ENCODE measurements at places on chromosomes 1 and 21.

- DNase-seq, result no peak
Observed at GRCh38 chr1:187266051-187266450, 437.3 kb downstream of the PLA2G4A start.

GRCh38 chr1:223835754-223836153, 10.0 kb downstream of the TP53BP2 start:
- DNase-seq, result no peak

DNA sequence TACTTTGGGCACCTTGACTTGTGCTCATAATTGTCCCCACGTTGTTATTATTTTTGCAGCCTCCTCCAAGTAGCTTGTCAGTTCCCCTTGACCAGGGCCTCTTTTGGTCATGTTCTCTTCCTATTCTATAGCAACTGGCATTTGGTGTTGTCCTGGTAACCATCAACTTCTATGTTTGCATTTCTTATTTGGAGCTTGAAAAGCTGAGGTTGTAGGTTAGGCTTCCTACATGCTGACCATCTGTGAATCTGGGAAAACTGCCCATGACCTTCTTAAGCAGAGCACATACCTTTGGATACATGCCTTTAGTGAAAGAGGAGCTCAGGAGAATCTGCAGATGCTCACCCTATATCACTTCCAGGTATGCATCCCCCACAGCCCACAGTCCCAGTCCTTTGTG, 160.8 kb downstream of the HHAT start:
- no peak for DNase-seq

DNA sequence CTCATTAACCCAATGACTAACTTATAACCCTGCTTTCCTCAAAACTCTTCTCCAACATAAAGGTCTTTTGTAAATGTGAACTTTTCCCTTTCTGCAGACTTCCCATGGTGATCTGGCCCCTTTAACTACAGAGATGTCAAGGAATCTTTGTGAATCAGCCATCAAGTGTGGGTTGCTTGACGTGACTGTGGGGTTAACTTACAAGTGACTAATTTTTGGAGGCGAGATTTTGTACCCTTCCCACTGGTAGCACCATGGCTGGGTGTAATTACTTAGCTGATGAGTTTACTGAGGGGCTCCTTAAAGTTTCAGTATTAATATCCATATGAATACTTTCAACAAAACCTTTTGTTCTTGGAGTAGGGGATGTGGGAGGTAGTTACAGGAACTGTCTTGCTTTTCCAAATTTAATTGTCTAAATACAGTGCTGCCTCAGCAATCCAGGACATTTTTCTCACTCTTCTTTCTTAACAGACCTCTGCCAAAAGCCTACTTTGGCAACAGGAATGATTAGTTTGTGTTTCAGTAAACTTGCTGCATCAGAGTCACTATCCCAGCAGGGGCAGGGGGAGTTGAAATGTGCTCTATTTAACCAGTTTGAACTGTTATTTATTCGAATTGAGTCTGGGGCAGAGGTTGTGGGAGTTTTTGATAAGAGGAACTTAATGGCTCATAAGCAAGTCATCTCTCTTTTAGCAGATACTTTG, 217.3 kb upstream of the FGGY start:
- no peak for DNase-seq

GRCh38 chr1:27122652-27123051, 32.3 kb downstream of the SLC9A1 start:
- DNase-seq, result no peak

GRCh38 chr1:113678159-113678469, 81.2 kb downstream of the PHTF1 start:
- DNase-seq, result no peak

DNA sequence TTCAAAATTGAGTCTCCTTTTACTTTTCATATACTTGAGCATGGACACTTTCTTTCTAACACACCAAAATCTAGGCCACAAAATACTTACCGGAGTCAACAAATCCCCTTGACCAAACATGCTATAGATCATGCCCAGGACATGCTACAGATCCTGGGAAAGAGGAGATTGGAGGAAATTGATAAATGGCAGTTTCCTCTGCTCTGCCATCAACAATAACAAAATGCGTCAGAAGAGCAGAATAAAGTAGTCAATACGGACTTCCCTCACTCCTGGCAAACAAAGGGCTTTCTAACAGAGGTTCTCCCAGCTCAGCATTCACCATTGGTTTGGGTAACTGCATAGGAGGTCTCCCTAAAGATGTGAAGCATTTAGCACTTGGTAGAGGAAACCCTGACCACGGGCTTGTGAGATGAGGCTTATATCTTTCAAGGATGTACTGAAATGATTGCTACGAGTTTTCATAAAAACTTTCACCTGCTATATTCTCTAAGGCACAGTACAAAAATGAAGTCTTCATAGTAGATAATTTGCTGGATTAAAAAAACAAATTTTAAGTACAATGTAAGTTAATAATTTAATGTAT, 283.8 kb upstream of the RUNX1 start:
- DNase-seq, result no peak

- no peak for DNase-seq
Observed at GRCh38 chr1:205351984-205352713, 4.6 kb downstream of the KLHDC8A start.

DNA sequence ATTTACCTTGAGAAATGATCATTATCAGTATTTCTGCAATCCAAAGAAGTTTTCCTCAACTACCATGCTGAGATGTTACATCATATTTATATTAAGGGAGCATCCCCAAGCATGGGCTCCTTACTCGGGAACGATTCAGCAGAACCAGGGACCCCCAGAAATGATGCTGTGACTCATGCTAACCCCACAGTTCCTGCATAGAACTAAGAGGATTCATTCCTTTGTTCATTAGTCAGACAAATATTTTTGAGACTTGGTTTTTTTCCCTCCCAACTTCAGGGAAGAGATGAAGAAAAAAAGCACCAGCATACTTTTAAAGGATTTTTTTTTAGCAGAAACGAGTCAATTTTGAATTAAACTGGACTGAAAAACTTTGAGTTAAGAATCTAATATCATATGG, 49.2 kb upstream of the COL24A1 start:
- no peak for DNase-seq

GRCh38 chr1:209356976-209357377, 226.5 kb upstream of the CAMK1G start:
- DNase-seq, result no peak

DNA sequence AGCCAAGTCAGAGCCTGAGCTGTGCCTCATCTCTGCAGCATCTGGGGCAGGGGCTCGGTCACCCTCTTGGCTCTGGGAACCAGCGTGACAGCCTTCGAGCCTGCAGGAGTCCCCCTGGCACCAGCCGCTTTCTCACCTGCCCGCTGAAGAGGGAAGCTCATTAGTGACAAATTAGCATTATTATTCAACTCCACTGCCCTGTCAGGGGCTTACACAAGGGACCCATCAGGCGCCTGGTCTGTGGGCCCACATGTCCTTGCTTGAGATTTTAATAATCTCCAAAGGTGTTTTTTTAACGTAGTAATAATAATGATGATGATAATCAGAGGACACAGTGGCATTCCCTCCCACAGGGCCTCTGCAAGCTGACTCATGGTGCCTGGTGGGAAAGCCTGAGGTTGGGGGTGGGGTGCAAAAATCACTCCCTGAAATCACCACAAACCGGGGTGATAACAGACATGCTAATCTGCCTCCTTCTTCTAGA, 98.1 kb upstream of the IGSF21 start:
- DNase-seq, result no peak

GRCh38 chr1:232548691-232549090, 81.2 kb downstream of the SIPA1L2 start:
- DNase-seq, result no peak

GRCh38 chr1:27011058-27011764, 1.4 kb downstream of the TENT5B start:
- DNase-seq, result no peak

DNA sequence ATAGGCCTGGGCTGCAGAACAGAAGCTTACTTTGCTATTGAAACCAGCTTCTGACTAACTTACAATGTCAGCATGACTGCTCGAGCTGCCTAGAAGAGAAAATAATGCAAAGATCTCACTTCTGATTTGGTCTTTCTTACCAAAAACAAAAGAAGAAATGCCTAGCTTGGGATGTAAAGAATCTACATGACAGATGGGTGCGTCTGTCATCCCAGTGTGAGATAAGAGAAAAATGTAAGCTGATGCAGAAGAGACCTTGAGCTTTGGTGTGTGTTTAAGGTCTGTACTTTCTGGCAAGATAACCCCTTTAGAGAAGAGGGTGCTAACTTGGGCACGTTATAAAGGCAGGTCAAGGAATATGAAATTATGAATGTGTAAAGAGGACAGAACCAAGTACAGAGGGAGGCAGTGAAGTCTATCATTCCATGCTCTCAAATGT, 3.6 kb downstream of the FAM20B start:
- no peak for DNase-seq

- no peak for DNase-seq
Observed at GRCh38 chr1:166947398-166948043, 27.8 kb downstream of the ILDR2 start.

GRCh38 chr1:224343679-224344078, 13.0 kb upstream of the CNIH4 start:
- DNase-seq, result no peak

All from stimulated activated CD4-positive, alpha-beta T cell treated with anti-CD3 and anti-CD28 coated beads, Interleukin-12 subunit alpha, Interleukin-12 subunit beta, amount 100 ng/mL, for 4 hours (primary cell).